Stimulated activated CD8-positive, alpha-beta memory T cell treated with anti-CD3 and anti-CD28 coated beads, Interleukin-2, amount 100 ng/mL, for 1 hour (primary cell): ENCODE measurements at places on chromosomes 5 and 9.

GRCh38 chr9:117779760-117780159, 75.6 kb downstream of the TLR4 start:
- no peak for DNase-seq

GRCh38 chr5:7039074-7039473, 325.8 kb downstream of the TENT4A start:
- DNase-seq = no peak

DNA sequence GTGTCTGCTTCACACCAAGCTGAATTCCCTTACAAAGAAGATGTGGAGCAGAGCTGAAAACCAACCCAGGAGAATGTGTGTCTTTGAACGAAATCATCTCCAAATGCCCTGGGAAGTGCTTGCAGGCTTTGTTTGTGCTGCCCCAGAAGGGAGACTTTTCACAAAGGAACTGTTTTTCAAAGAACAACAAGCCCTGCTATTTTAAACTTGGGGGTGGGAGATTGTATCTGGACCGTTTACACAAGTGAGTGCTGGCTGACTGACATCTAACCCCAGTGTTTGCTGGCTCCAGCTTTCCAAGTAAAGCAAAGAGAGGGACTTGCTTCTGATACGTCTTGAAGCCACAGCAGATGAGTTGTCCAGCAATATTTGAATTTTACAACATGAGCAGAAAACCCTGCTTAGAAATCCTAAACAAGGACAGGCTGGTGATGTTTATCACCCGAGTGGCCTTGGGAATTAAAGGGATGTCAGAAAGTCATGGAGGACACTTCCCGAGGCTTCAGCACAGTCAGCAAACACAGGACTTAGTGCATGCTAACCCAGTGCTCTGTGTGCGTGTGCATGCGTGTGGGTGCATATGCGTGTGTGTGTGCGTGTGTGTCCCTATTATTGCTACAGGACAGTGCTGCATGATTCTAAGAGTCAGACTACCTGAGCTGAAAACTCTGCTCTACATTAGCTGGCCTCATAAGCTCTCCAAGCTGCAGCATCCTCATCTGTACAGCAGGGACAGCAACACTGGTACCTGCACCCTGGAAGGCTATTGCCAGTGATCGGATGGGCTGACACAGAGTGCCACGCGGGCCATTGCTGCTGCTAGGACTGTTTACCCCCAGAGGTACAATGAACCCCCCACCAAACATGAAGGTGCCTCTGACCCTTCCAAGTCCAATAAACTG, 1.4 kb downstream of the ADAMTS12 start:
- no peak for DNase-seq

DNA sequence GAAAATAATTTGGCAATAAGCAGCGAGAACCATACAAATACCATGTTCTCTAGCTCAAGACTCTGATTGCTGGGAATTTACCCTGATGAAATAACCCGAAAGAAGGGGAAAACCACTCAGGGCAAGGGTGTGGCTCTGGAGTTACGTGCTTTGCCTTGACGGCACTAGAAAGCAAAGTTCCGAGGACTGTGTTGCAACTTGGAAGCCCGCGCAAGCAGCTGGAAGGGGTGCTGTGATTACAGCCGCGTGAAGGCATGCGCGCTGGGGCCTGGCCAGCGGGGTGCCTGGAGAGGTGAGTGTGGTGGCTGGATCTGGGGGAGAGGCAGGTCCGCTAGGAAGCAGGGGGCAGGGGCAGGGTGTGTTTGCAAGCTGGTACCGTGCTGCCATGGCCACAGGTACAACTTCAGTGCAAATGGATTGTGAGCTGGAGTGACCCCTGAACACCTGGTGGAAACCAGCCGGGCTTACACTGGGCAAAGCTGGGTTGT, 52.6 kb upstream of the CNOT6 start:
- DNase-seq = no peak

GRCh38 chr9:5749306-5749705, 83.6 kb downstream of the ERMP1 start:
- DNase-seq = no peak

DNA sequence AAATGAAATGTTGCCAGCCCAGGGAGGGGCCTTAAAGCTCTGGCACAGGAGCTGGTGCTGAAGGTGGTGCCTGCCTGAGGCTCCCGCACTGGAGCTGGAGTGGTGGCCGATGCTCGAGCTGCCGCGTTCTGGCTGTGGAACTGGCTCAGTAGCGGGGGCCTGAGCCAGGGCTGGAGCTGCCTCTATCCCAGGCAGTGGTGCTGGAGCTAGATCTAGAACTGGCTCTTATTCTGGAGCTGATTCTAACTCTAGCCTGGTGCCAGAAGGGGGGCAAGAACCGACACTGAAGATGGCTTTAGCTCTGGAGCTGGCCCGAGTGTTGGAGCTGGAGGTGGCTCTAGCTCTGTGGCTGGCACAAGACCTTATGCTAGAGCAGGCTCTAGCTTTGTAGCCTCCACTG, 19.2 kb downstream of the OBP2B start:
- DNase-seq = no peak

GRCh38 chr5:131245948-131246347, 17.9 kb upstream of the CDC42SE2 start:
- DNase-seq = no peak

DNA sequence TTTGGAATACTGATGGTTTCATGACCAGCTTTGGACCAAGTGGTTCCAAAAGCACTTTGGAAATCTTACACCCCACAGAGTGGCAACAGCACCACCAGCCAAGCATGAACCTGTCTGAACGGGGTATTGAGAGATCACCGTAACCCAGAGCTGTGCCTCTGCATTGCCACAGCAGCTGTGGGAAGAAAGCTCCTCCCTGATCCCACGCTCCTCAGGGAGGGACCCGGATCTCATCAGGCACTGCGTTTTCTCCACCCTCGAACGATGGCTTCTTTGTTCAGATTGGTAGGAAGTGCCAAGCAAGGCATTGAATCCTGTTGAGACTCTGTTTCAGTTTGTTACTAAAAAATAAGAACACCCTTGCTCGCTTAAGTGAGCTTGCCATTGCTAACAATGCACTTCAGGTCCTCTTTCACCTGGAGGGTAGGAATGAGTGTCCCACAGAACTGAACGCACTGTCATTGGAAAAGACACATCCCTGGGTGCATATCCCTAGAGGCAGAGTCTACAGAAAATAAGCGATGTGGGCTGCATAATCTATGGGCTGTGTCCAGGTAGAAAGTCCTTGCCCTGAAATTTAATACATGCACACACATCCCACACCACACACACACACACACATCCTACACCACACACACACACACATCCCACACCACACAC, 118.0 kb upstream of the ICE1 start:
- DNase-seq = no peak

DNA sequence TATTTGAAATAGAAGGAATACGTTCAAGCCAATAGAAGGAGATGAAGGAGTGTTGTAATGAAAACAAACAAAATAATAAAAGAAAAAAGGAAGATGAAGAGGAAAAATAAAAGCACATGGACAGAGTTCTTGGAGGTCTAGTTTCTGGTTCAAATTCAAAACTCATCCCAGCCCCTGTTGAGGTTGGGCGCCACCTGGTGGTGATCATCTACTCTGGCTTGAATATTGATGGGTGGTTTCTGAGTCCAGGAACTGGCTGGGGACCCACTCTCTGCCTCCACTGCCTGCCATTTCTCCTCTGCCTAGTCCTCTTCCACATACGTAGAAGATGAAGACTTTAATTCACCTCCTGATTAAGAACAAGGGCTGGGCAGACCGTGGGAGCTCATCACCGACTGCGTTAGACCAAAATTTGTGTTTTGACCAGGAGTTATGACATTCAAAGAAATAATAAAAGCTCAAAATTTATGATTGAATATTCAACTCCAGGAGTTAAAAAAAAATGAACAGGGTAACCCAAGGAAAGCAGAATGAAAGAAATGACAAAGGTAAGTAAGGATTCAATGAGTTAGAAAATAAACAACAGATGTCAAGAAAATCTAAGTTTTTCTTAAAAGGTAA, 99.0 kb upstream of the SLC1A3 start:
- DNase-seq = peak; percentile 39

GRCh38 chr5:114176356-114176755, 185.5 kb upstream of the KCNN2 start:
- no peak for DNase-seq

DNA sequence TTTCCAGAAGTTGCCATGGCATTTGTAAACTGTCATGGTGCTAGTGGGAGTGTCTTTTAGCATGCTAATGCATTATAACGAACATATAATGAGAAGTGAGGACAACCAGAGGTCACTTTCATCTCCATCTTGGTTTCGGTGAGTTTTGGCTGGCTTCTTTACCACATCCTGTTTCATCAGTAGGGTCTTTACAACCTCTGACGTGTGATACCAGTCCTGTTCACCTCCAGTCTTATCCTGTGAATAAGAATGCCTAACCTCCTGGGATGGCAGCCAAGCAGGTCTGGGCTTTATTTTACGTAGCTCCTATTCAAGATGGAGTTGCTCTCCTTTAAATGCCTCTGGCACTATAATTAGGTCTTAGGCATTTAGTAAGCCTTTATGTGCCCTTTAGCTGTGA, 20.4 kb upstream of the RFK start:
- DNase-seq = no peak

GRCh38 chr5:5335107-5335506, 87.4 kb upstream of the ICE1 start:
- DNase-seq = no peak

DNA sequence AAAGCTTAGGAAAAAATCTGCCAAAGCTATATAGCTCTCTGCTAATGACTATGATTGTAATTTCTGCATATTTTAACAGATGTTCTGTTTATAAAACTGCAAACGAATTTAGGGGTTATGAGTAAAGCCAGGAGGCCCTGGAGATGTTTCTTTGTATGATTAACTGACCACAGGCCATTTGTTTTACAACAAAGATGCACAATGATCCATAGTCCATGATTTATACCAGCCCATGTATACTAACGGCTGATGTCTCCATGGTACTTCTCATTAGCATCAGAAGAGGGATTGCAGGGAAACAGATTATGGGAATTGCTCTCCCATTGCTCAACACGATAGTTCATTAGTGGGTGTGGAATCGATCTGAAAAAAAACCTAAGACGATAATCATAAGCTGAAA, 78.9 kb downstream of the PPP2R2B start:
- no peak for DNase-seq

DNA sequence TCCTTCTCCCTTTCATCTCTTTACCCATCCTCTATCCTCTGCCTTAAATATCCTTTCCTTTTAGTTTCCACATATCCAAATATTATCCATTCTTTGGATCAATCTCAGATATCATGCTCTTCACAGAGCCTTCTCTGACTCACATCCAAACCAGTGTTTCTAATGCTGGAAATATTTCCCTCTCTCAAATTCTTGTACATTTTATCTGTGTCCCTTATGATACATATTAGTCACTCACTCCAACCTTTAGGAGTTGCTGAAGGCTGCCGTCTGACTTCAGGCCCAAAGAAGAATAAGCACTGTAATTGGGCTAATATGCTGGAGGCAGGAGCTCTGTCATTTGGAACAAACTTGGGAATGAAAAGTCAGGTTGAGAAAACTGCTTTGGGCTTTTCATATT, 156.4 kb upstream of the RUSC2 start:
- no peak for DNase-seq

DNA sequence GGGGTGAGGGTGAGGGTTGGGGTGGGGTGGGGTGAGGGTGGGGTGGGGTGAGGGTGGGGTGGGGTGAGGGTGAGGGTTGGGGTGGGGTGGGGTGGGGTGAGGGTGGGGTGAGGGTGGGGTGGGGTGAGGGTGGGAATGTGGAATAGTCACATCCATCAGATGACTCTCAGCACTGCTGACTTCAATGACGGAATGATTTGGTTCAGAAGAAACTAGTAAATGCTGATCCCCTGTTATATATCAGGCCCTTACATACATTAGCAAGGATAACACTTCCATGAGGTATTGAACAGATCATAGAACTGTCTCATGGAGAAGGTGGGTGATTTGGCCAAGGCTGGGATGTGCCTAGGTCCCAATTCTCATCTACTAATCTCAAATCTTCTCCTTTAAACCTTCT, 24.5 kb upstream of the C5orf47 start:
- no peak for DNase-seq

DNA sequence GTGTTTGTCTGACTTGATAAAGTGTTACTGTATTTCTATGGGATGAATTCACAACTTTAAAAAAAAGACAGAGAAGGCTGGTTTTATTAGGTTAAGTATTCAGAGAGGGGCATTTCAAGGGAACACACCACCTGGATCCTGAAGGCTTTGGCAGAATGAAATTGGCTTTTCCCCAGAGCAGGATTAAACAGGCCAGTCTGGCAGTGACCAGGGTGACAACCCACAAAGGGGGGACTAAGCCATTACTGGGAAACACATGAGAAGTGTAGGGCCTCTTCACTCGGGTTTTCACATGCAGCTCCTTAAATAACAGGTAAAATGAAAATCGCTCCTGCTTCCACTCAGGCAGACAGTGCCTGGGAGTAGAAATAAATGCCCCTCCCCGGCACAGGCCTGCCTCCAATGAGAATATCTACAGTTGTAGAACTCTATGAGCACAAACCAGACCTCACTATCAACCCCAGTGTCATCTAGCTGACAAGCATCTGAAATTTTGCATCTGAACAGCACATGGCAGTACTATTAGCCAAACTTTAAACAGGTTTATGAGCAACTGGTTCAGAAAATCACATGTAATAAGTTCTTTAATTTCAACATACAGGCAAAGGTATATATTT, 85.8 kb downstream of the LHFPL2 start:
- DNase-seq = no peak

GRCh38 chr5:145943674-145944121, 7.3 kb downstream of the SH3RF2 start:
- no peak for DNase-seq

- no peak for DNase-seq
Measured at GRCh38 chr5:29054282-29054681, 2015.9 kb upstream of the CDH9 start.

DNA sequence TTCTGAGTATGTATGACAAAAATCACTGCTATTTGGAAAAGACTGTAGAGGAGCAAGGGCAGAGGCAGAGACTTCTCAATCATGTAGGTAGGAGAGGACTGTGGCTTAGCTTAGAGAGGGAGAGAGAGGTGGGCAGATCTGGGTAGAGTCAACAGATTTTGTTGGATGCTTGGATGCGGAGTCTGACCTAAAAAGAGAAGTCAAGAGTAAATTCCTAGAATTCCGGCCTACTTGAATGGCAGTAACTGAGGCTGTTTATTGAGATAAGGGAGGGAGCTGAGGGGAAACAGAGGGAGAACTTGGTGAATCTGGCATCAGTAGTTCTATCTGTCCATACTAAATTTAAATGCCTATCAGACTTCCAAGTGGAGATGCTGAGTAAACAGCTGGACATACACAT, 2.4 kb downstream of the TICAM2 start:
- no peak for DNase-seq
